ENCODE measurements at places on chromosomes 16 and 17. TPM values are rescaled to one million over a fixed set of nuclear protein-coding genes. Genes with fewer than 3 reads are reported as not detected.

TP53TG3B gene
- not detected for total RNA-seq

NT5C gene
- total RNA-seq = 18.1 TPM

- no peak for DNase-seq
Measured at GRCh38 chr16:57167953-57168352, 17.9 kb downstream of the PSME3IP1 start.

AANAT gene
- total RNA-seq = not detected

GRCh38 chr17:1986783-1987451 lies 38.2 kb downstream of the RTN4RL1 start:
- DNase-seq = no peak

- DNase-seq = no peak
Measured at GRCh38 chr17:80229011-80229410, 8.8 kb downstream of the SLC26A11 start.

- no peak for DNase-seq
Measured at GRCh38 chr16:74477226-74477625, 55.9 kb upstream of the CLEC18B start.

CD300LG gene
- 0.39 TPM for total RNA-seq

Measured in pancreas (tissue), 10 donors.